ENCODE measurements at places on chromosomes 3 and 15.

GRCh38 chr15:92822216-92823144 lies 77.6 kb upstream of the CHD2 start:
- H3K4me1 ChIP-seq: peaks cover 32% of the 10 kb centered on the region
- peak overlapping the region; percentile 86 for H3K27ac ChIP-seq
- H3K27me3 ChIP-seq: no peaks in the 10 kb centered on the region
- no peak overlapping the region for H3K4me3 ChIP-seq
- no peak for DNase-seq
- no peaks in the 10 kb centered on the region for H3K36me3 ChIP-seq

- no peak for DNase-seq
- no peaks in the 10 kb centered on the region for H3K36me3 ChIP-seq
- H3K27me3 ChIP-seq: no peaks in the 10 kb centered on the region
- no peaks in the 10 kb centered on the region for H3K4me1 ChIP-seq
These were observed 123.2 kb downstream of the RTP4 start for GRCh38 chr3:187491371-187491770.

- no peak overlapping the region for H3K27ac ChIP-seq
- H3K4me3 ChIP-seq: no peak overlapping the region
- no peaks in the 10 kb centered on the region for H3K27me3 ChIP-seq
- H3K36me3 ChIP-seq: no peaks in the 10 kb centered on the region
These were observed 8.8 kb downstream of the NUP210 start for GRCh38 chr3:13411186-13411860.

- DNase-seq: no peak
- no peak overlapping the region for H3K4me3 ChIP-seq
- no peaks in the 10 kb centered on the region for H3K27me3 ChIP-seq
- H3K4me1 ChIP-seq: peaks cover 11% of the 10 kb centered on the region
These were observed 471.3 kb upstream of the TPRG1 start for GRCh38 chr3:188700501-188700900.

DNA sequence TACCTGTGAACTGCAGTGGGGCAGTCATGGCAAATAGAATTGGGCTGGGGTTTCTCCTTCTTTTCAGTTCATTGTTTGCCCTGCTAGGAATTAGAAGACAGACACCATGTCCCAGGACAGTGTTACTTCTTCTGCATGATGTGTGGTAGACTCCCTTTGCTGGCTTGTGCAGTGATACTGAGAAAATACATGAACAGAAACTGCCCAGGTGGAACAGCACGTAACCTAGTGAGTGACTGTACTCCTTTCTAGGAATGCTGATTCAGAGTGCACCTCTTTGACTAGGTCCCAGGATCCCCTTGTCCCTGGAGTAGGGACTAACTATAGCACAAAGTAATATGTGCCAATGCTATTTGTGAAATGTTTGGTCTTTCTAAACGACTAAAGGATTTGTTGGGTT lies 10.7 kb upstream of the SLC22A13 start:
- no peaks in the 10 kb centered on the region for H3K4me1 ChIP-seq
- no peak overlapping the region for H3K27ac ChIP-seq
- no peak overlapping the region for H3K4me3 ChIP-seq
- H3K36me3 ChIP-seq: peaks cover 55% of the 10 kb centered on the region
- no peaks in the 10 kb centered on the region for H3K27me3 ChIP-seq

DNA sequence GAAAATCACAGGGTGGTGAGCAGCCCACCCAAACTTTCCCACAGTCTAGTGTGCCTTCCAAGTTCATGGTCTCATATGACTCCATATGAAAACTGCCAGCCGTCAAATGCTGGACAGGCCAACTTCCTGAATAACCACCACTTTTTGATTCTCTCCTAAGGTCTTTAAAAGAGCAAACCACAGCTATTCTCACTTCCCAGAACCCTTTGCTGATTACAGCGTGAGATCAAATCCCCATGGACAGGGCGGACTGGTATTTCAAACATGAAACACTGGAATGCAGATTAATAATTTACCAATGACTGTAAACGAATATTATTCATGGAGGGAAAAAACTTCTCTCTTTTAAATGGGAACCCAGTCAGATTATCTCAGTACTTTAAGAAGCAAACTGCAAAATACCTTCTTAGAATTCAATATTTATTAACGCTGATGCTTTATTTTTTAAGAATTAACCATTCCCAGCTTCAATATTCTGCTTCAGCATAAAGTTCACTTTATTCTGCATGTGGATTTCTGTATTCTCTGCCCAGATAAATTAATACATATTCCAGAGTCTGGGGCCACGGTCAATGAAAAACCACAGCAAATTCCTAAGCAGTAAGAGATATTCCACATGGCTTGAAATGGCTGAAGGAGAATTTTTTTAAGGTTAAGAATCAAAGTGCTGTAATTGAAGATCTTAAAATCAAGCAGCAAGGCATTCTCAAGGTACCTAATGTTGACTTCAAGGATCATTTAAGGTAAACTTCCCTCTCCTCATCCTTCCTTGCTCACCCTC lies 42.9 kb downstream of the MYO1E start:
- H3K4me1 ChIP-seq: peaks cover 28% of the 10 kb centered on the region
- H3K27me3 ChIP-seq: no peaks in the 10 kb centered on the region
- no peaks in the 10 kb centered on the region for H3K36me3 ChIP-seq
- DNase-seq: no peak
- no peak overlapping the region for H3K27ac ChIP-seq
- H3K4me3 ChIP-seq: no peak overlapping the region

- no peaks in the 10 kb centered on the region for H3K27me3 ChIP-seq
- H3K36me3 ChIP-seq: no peaks in the 10 kb centered on the region
- H3K4me3 ChIP-seq: no peak overlapping the region
- H3K4me1 ChIP-seq: no peaks in the 10 kb centered on the region
These were observed 259.9 kb downstream of the IL20RB start for GRCh38 chr3:137217733-137218132.

DNA sequence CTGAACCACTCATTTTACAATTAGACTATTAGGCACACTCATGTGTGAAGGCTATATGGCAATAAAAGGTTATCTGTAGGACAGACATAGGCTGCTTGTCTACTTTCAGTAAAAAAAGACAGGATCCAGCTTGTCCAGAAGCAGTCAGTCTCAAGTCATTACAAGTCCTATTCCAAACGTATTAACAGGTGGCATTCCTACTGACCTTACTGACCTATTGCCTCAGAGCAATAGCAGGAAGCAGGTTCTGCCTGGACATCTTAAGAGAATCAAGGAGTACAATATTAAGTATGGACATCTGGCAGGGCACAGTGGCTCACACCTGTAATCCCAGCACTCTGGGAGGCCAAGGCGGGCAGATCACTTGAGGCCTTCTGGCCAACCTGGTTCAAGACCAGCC lies 7.0 kb downstream of the CMTM6 start:
- no peaks in the 10 kb centered on the region for H3K27me3 ChIP-seq
- H3K4me1 ChIP-seq: peaks cover 42% of the 10 kb centered on the region
- DNase-seq: no peak
- H3K27ac ChIP-seq: no peak overlapping the region

DNA sequence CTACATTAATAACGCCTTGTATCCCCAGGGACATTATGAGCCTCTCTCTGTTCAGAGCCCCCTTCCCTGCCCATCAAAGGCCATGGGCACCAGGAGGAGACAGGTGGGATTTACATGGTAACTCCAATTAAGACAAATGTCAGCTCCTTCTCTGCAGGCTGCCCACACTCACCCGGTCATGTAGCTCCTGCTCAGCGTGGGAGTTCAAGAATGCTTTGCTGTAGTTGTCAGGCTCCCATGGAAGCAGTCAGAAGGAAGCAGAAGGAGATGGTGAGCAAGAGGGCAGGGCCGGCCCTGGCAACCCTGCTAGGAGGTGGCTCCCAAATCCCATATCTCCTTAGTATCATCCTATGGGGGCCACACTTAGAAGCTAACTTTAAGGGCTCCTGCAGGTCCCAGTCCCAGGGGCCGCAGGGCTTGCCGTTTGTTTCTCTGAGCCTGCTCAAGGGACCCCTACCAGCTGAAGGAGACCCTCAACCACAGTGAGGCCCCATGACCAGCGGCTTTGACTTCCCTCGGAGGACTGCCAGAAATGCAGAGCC lies 218.4 kb upstream of the TLE3 start:
- DNase-seq: no peak
- no peak overlapping the region for H3K27ac ChIP-seq
- no peak overlapping the region for H3K4me3 ChIP-seq

GRCh38 chr15:93180128-93180527 lies 91.1 kb upstream of the RGMA start:
- H3K4me1 ChIP-seq: peaks cover 13% of the 10 kb centered on the region
- H3K36me3 ChIP-seq: no peaks in the 10 kb centered on the region
- no peak overlapping the region for H3K27ac ChIP-seq
- no peaks in the 10 kb centered on the region for H3K27me3 ChIP-seq

DNA sequence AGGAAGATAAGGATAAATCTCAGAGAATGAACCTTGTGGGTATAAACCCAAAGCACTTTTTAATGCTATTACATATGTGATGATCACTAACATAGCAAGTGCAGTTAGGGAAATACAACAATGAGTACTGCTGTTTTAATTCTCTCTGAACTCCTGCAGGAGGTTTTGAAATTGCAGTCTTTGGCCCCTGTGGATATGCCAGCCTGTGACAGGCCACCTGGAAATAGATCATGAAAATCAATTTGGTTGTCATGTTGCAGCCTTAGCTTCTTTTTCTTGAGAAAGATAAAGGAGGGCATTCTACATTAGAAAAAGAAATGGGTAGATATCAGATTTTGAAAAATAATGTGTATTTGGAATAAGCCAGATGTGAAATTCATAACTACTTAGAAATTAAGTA lies 103.6 kb downstream of the RSRC1 start:
- no peak overlapping the region for H3K4me3 ChIP-seq
- H3K27ac ChIP-seq: no peak overlapping the region
- no peaks in the 10 kb centered on the region for H3K36me3 ChIP-seq
- no peaks in the 10 kb centered on the region for H3K27me3 ChIP-seq

DNA sequence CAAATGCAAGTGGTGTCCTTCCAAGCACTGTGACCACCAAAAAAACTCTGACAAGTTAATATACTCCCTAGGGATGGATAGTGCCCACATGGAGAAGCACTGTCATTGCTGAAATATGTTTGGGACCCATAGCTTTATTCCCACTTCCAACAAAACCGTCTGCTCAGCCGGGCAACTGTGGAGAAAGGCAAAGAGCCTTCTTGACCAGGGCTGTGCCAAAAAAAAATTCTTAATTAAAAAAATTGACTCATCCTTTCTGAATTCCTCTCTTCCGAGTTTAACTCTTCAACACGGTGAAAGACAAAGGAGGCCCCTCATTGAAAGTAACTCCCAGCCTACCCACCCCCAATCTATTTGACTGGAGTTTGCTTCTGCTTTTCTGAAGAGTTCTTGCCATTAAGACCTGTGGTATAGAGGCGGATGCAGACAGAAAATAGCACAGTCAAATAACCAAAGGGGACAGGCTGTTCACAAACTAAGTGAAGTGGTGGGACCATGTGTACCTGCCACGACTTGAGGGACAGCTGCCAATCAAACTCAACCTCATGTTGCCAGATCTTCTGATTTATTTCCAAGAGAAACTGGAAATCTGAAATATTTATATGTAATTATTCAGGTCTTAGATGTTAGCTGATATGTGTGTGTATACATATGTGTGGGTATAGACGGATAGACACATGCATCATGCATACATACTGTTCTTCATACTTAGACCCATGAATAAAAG lies 135.4 kb upstream of the PFN2 start:
- no peak overlapping the region for H3K4me3 ChIP-seq
- H3K4me1 ChIP-seq: no peaks in the 10 kb centered on the region
- DNase-seq: no peak
- H3K27ac ChIP-seq: no peak overlapping the region

- H3K36me3 ChIP-seq: no peaks in the 10 kb centered on the region
- H3K27me3 ChIP-seq: no peaks in the 10 kb centered on the region
- no peak overlapping the region for H3K27ac ChIP-seq
These were observed 28.9 kb upstream of the MITF start for GRCh38 chr3:69710153-69710977.

- DNase-seq: no peak
- no peak overlapping the region for H3K4me3 ChIP-seq
- H3K27ac ChIP-seq: peak overlapping the region; percentile 48
- H3K4me1 ChIP-seq: peaks cover 16% of the 10 kb centered on the region
These were observed 76.9 kb upstream of the IGSF10 start for GRCh38 chr3:151537726-151538125.

- no peaks in the 10 kb centered on the region for H3K36me3 ChIP-seq
- H3K27me3 ChIP-seq: no peaks in the 10 kb centered on the region
- peaks cover 16% of the 10 kb centered on the region for H3K4me1 ChIP-seq
- peak overlapping the region; percentile 66 for H3K27ac ChIP-seq
- H3K4me3 ChIP-seq: peak overlapping the region; percentile 60
- DNase-seq: peak; percentile 67
These were observed 26.4 kb downstream of the TYRO3 start for GRCh38 chr15:41585127-41586047.

- H3K27me3 ChIP-seq: no peaks in the 10 kb centered on the region
- no peak for DNase-seq
- H3K36me3 ChIP-seq: no peaks in the 10 kb centered on the region
- no peak overlapping the region for H3K4me3 ChIP-seq
- no peak overlapping the region for H3K27ac ChIP-seq
These were observed 112.6 kb upstream of the RNF7 start for GRCh38 chr3:141625506-141625905.

DNA sequence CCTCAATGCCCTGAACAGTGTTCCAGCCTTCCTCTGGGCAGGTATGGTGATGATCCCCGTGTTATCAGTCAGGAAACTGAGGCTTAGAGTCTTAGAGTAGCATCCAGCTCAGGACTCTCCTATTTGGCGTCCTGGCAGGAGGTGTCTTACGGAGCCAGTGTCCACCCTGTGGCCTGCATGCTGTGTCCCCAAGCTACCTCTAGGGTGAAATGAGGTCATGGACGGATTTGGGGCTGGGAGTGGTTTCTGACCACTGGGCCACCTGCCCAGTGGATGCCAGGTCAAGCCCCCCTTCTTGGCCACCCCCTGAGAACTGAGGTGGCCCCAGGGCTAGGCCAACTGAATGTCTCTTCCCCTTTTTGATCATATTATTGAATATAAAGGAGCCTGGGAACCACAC lies 27.2 kb upstream of the SLC6A6 start:
- no peak for DNase-seq
- H3K27me3 ChIP-seq: no peaks in the 10 kb centered on the region
- H3K27ac ChIP-seq: no peak overlapping the region
- H3K36me3 ChIP-seq: no peaks in the 10 kb centered on the region
- H3K4me1 ChIP-seq: peaks cover 62% of the 10 kb centered on the region
- H3K4me3 ChIP-seq: no peak overlapping the region

DNA sequence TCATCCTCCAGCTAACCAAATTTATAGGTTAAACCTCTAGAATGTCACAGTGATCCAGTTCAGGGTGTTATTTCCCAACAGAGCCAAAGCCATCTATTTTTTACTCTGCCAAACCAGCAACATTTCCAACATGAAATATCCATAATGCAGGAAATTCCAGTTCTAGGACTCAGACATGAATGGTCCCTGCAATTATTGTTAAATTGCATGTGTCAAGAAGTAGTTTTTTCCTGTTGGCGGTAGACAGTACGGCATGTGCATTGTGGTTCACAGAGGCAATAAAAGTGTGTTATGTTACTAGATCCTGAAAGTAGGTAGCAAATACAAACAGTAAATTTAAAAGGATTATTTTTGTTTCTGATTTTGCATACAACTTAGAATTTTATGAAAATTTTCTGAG lies 215.7 kb upstream of the THBS1 start:
- DNase-seq: no peak
- H3K27ac ChIP-seq: no peak overlapping the region
- H3K36me3 ChIP-seq: no peaks in the 10 kb centered on the region
- no peak overlapping the region for H3K4me3 ChIP-seq

GRCh38 chr3:73148206-73148605 lies 86.7 kb downstream of the EBLN2 start:
- H3K36me3 ChIP-seq: no peaks in the 10 kb centered on the region
- no peak overlapping the region for H3K4me3 ChIP-seq
- H3K27me3 ChIP-seq: no peaks in the 10 kb centered on the region
- H3K27ac ChIP-seq: no peak overlapping the region
- no peak for DNase-seq
